ENCODE measurements at places on chromosomes 16 and 17. TPM values are rescaled to one million over a fixed set of nuclear protein-coding genes. Genes with fewer than 3 reads are reported as not detected.
A peak's percentile ranks its signal among the peaks of the same experiment; 100 is the strongest.

- no peak for DNase-seq
Observed at GRCh38 chr17:66322764-66323163, 20.4 kb downstream of the PRKCA start.

GRCh38 chr16:46970089-46970488 is 3.4 kb downstream of the DNAJA2 start:
- DNase-seq = no peak

DNA sequence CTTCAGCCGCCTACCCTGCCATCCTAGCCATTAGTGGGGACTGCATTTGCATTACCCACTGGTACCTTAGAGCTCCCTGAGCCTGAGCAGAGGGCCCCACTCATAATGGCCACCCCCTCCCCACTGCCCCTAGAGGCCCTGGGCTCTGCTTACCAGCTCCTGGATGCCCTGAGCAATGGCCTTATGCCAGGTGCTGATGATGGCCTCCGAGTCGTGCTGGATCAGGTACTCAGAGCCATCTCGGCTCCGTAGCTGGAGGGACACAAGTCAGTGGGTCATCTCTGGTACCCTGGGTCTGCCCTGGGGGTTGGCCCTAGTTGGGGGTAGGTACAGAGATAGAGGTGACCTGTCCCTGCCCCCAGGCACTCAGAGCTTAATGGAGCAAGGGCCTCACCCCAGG is 34.9 kb downstream of the ARHGAP27 start:
- no peak for DNase-seq

DNA sequence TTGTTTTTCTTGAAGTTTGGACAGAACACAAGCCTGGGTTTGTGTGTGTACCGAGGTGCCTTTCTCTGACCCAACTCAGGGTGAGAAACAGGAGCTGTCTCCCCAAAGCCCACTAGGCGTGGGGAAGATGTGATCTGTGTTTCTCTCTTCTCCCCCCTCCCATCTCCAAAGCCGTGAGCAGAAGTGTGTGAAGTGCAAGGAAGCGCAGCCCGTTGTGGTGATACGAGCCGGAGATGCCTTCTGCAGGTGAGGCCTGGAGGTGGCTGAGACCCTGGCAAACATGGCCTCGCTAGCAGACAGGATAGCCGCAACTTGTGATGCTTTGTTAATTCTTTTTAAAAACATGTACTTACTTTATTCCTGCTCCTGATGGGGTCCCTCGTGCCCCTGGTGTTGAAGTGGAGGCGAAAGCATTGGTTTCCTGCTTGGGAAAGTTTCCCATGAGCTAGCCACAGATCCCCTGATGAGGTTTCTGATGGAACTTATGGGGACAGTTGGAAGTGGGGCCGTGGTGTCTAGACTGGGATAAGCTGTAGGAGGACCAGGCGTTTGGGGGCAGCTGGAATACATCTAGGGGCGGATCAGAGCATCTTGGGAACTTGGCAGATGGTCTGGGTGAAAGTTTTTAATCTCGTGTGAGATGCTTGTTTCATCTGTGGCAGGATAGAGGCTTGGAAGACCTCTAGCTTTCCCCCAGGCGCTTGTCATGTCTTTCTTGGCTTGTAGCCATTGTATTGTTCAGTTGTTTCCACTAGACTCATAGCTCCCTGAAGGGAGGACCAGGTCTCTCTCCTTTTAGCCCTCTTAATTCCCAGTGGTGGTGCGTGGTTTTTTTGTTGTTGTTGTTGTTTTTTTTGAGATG is 893 bp downstream of the CTU2 start:
- no peak for DNase-seq

DNA sequence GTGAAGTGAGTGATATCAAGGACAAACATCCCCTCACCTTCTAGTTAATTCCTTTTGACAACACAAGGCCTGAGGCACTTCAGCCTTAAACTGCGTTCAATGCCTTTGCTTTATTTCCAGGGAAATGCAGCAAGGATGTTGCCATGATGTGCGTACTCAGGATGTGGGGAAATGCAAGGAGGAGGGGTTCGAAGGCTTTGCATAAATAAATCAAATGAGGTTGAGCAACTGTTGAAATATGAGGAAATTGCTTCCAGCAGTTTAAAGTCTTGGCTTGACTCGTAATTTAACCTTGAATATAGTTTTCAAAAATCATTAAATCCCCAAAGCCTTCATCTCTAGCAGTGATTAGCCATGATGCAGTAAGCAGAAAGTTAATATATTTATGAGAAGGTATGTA is 81.8 kb upstream of the CCL2 start:
- DNase-seq = peak; percentile 83

DNA sequence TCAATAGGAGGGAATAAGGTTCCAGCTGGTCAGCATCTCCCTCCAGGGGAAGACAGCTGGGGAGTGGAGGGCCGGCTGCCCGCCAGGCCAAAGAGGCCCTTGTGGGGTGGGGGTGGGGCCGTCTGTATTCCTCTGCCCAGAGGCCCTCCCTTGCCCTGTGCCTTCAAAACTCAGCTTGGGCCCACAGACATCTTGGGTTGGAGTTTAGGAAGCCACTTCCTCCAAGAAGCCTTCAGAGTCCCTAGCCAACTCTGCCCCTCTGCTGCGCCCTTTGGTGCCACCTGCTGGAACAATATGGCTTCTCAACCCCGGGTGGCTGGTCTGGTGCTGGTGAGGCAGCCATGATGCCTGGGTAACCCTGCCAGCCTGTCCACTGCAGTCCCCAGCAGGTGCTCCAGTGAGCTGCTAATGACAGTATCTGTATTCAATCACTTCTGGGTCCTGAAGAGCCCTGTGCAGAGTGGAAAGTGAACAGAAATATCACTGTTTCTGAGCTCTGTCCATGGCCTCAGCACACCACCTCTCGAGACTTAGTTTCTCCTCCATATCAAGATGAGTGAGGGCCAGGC is 16.7 kb downstream of the HSD11B2 start:
- DNase-seq = peak; percentile 42

GRCh38 chr17:12395733-12396354 is 269.8 kb upstream of the MYOCD start:
- DNase-seq = no peak

DNA sequence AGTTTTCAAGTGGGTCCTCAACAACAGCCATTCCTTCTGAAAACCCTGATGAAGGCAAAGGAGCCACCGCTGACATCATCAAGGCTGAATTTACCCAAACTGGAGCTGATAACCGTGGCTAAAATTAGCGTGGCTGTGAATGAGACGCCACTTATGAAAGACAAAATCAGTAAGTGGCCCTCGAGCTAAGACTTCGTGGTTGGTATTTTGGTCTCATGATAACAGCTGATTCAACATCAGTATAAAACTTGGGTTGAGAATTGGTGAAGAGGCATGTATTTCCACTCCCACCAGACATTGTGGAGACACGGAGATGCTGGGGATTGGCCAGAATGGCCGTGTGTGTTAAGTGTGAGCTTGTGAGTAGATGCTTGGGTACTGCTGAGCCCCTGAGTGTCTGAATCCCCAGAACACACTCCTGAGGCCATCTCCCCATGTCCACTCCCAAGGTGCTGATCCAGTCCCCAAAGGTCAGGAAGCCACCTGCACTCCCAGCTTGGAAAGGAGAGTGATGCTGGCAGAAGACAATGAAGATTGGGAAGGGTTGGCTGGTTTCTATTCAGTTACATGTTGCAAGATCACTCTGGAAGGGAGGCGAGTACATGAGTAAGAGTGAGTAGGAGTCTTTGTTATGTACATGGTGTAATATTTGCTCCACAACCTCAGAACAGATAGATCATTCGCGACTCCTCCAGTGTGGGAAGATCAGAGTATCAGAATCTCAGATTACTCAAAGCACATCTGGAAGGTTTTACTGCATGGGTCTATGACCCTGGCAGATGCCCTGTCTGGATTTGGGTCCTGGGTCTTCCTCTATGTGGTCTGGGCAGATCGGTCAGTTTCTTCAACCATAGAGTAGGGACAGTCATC is 207.7 kb downstream of the HS3ST3A1 start:
- peak; percentile 94 for DNase-seq

DNA sequence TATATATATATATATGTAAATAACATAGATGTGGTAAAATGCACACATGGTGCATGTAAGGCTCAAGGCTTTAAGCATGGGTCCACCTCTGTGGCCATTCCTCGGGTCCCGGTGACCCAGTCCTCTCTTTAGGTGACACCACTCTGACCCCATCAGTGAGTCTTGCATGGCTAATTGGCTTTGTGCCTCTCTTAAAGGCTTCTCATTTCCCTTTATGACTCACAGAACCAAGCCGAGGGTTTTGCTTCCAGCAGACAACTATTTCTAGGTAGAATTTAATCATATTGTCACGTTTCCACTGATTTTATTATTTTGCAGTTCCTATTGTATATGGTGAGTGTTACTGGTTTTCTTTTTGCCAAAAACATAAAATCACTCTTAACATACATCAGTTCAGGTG is 59.7 kb downstream of the PLCG2 start:
- DNase-seq = peak; percentile 9

DNA sequence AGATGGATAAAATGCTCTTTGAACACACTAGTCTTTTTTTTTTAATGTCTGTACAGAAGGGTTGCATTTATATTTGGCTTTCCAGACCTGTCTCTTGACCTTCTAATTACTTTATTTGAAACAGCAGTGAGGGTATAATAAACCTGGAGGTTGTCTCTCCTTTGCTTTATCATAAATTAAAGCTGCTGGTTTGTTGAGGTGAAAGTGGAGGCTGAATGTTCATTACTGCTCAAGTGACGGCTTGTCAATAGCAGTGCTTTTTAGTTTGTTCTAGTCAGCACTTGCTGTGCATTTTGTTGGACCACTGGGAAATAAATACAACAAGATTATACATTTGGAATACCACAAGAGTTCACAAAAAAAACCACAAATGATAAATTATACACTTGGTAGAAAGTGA is 264.2 kb downstream of the IRX3 start:
- DNase-seq = no peak

DNA sequence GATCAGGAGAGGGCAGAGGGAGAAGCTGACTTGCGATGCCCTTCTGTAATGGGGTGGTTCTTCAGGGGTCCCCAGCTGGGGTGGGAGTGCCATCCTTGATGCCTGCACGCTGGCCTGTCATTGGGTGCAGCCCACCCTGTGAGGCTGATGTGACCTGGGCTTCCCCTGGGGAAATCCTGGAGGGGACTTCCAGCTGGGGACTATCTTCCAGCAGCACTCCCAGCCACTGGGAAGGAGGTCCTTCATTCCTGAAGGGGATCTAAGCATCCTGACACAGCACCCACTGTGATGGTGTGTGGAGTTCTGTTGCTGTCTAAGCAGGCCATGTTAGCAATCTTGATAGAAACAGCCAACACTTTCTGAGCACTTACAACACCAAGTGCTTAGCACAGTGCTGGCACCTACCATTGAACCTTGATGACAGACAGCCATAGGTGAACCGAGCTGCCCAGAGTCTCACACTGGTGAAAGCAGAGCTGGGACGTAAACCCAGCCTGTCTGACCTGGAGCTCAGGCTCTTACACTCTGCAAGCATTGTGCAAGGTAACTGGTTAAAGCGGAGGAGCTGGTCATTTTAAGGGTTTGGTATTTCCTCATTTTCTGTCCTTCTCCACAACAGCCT is 211.3 kb downstream of the CCDC182 start:
- no peak for DNase-seq

DNA sequence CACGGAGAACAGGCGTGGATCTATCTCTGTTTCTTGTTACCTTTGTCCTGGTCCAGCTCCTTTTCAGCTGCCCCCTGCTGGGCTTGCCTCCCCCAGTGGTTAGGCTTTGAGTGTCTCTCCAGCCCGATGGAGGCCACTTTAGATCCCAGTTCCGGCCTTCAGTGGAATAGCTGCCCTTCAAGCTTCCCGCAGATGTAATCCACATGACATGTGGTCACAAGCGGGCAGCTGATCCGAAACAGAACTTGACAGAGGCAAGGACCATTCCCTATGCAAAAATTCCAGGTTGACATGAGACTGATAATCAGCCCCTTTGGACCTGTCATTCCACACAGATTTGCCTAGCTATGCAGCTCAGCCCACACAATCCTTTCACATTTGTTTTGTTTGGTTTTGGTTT is 40.6 kb upstream of the AQP8 start:
- no peak for DNase-seq

GRCh38 chr17:68972119-68972704 is 17.0 kb upstream of the ABCA8 start:
- DNase-seq = peak; percentile 36

- peak; percentile 93 for DNase-seq
Observed at GRCh38 chr17:5413682-5414081, 5.8 kb downstream of the NUP88 start.

DNA sequence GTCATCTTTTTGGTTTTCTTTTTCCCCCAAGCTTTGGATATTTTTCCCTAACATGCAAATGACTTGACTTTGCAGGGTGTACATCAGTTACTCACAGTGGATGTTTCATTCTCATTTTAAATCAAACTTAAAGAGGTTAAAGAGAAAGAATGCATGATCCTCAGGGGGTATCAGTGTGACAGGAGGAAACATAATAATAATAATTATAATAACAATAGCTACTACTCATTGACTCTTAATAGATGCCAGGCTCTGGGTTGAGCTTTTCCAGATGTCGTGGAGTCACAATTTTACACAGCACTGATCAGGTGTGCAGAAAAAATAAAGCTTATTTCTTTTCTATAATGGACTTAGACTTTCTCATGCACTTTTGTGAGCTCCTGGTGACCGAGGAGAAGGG is 157.2 kb upstream of the CACNG3 start:
- DNase-seq = no peak

- DNase-seq = no peak
Observed at GRCh38 chr16:30553393-30553899, 4.7 kb downstream of the ZNF764 start.

GRCh38 chr16:88747588-88748301 is 37.3 kb downstream of the PIEZO1 start:
- DNase-seq = no peak

DNA sequence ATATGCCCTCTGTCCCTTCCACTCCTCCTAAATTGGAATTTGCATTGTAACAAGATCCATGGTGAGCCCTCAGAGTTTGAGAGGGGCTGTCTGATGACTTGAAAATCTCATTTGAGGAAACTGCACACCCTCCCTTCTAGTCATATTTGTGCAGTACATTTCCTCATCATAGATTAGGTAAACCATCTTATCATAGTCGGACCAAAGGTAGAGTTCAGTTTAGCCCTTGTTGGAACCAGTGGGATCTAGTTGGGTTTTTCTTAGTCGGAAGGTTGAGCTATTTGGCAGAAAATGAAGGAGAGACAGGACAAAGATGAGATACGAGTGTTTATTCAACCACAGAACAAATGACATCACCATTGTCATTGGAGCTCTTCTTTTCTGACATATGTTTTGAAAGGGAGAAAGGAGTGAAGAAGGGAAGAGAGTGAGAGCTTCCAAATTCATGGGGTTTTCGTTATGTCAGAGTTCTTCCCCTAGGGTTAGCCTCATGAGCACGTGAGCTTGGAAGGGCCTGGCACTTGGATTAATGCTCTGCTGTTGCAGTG is 15.8 kb upstream of the KRT20 start:
- DNase-seq = no peak

The NACA2 gene
- not detected for total RNA-seq

The MARVELD3 gene
- total RNA-seq = not detected

The DNAAF8 gene
- total RNA-seq = 0.54 TPM

The TNFRSF17 gene
- not detected for total RNA-seq

The OTOP3 gene
- not detected for total RNA-seq

The SLC16A13 gene
- under 0.01 TPM for total RNA-seq

The SCNN1B gene
- not detected for total RNA-seq

The KRTAP1-1 gene
- total RNA-seq = 0.83 TPM

The PGAP3 gene
- total RNA-seq = 4.3 TPM

The KCNH4 gene
- not detected for total RNA-seq

The HS3ST3A1 gene
- total RNA-seq = 7.5 TPM

The CEP295NL gene
- total RNA-seq = 0.72 TPM

All from IMR-90 (cell line).